ENCODE measurements at places on chromosomes 2 and 18.
A peak's percentile ranks its signal among the peaks of the same experiment; 100 is the strongest.

GRCh38 chr2:14544247-14544646 lies 88.3 kb upstream of the LRATD1 start:
- no peak for DNase-seq

DNA sequence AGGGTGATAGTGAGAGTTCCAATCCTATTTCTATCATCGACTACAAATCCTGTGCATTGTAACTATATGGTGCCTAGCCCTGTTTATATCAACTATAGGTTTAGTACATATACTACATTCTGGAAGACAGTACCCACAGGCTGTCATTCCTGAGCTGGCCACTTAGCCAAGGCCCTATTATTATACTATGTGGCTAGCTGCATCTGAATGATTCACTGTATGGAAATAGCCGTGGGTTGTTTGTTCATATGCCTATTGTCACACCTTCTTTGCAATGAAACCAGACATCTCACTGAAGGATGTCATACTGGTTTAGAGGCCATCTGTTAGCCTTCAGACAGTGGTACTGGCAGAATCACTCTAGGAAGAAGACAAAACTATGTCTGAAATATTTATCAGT lies 62.3 kb upstream of the FSIP2 start:
- no peak for DNase-seq

DNA sequence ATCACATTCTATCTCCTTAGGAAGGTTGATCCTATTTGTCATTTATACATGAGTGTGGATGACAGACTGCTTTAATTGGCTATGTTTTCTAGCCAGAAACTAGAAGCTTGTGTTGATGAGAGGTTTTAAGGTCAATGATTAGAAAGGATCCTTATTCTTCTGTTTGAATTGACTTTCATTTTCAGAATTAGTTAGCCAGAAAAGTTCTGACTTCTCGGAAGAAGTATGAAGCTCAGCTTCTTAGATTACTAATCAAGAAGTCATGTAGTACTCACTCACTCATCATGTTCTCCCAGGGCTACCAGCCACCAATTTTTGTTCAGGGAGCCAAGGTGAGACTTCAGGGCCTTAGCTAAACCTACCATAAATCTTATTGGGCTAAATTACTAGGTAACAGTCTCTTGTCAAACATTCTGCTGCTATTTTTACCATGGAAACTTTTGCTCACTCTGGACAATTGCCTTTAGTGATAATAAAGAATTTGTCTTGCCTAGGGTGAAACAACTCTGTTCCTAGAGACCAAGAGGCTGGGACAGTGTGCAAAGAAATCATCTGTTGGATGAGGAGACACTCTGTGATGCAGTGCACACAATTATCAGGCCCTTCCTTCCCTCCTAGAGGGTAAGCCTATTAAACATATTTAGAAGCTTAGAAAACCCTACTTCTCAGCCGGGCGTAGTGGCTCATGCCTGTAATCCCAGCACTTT lies 111.6 kb upstream of the DNMT3A start:
- DNase-seq, result no peak

- no peak for DNase-seq
These were observed 420.4 kb upstream of the RAB6C start for GRCh38 chr2:129559101-129559500.

GRCh38 chr2:32627441-32627813 lies 423 bp upstream of the TTC27 start:
- DNase-seq, result no peak

DNA sequence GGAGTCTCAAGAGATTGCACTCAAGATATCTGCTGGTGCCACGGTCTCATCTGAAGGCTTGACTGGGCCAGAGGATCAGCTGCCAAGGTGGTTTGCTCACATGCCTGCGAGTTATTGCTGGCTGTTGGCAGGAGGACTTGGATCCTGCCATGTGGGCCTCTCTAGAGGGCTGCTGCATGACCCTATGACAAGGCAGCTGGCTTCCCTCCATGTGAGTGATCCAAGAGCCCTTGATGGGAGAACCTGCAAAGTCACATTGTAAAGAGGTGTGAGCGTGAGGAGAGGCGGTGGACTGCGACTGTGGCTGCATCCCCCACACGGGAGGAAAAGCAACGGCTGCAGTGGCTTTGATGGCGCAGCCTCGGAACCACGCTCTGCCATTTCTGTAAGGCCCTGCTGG lies 4.0 kb upstream of the ALLC start:
- DNase-seq, result no peak

- DNase-seq, result no peak
These were observed 43.9 kb downstream of the LBH start for GRCh38 chr2:30275256-30275655.

DNA sequence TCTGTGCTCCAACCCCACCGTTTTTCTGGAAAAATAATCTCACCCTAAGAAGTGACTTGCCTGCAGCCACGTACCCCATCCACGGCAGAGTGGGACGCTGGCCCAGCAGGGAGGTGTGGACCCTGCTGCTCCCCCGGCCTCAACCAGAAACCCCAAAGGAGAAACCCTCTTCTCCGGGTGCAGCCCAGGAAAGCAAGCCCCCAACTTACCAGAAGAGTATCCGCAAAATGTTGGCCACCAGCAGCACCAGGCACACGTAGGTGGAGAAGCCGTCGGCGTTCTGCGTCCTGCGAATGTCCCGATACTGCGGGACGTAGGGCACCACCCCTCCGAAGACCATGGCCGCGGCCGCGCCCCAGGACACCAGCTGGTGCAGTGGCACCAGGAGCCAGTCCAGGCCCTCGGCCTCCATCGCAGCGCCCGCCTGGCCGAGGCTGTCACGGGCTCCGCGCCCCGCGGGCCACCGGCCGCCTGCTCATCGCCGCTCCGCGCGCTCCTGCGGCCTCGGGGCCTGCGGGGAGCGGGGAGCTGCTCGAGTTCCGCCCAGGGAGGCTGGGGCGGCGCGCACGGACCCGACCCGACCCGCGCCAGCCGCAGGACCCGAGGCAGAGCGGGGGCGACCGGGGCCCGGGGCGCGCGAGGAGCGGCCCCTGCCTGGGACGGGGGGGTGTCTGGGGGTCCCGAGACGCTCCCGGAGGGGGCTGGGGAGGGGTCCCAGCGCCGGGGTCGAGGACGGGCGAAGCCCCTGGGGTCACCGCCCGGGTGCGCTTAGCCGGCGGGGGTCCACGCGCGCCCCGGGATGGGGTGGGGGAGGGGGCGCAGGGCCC lies 725 bp downstream of the SLC66A2 start:
- DNase-seq, result peak; percentile 40

DNA sequence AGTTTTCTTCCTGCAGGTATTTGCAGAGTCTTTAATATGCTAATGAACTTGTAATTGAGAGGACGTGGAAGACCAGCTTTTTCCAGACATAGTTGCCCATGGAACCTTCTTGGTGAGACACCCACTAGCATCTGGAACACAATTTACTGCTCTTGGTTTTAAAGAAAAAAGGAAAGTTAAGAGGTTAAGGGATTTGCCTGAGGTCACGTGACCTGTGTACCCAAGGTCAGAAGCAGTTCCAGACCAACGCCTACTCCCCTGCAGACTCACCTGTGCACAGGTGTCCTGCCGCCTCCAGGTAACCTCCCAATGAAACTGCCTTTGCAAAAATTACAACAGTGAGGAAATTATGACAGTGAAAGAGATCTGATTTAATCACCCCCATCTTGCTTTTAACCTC lies 172.7 kb downstream of the ANAPC1 start:
- DNase-seq, result no peak

All from NCI-H510A (cell line).